AG10803 (cell line): ENCODE measurements at places on chromosomes 3 and 15.
A peak's percentile ranks its signal among the peaks of the same experiment; 100 is the strongest.

GRCh38 chr15:100772892-100773520, 106.6 kb upstream of the ALDH1A3 start:
- no peak for DNase-seq

GRCh38 chr3:82342521-82342920, 581.1 kb upstream of the GBE1 start:
- DNase-seq = no peak

- peak; percentile 32 for DNase-seq
Observed at GRCh38 chr3:184300378-184300720, 1.3 kb downstream of the PSMD2 start.

DNA sequence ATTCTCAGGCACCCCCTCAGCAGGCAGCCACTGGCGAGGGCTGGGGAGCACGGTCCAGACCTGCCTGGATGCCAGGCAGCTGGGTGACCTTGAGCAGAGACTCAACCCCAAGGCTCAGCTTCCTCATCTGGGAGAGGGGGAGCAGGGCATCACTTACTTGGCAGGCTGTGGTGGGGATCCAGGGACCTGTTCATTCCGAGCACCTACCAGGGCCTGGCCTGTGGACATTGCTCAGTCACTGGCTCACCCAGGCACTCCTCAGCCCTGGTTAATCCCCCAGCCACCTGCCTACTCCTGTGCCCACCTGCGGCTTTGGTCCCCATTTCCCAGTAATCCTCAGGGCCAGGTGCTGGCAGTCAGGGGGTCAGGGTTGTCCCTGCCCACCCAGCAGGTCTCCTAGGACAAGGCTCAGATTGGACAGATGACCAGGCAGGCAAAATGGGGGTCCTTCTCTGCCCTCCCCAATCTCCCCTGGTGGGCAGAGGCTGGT, 9.3 kb upstream of the RPL29 start:
- no peak for DNase-seq

- no peak for DNase-seq
Observed at GRCh38 chr3:164306042-164306441, 772.3 kb downstream of the SI start.

DNA sequence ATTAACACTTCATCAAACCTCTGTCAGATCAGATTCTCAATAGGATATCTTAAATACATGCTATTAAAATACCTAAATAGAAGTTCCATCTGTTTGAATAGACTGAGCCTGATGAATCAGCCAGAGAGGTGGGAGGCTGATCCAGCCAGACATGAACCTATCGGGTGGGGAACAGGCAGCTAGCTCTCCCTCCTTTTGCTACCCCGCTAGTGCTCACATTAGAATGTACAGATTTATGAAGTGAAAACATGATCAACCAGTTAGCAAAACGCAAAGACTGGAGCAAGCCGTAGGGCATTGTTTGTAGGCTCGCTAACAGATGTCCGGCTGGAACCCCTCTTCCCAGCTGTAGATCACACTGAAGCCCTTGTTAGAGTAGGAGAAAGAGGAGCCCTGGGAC, 54.4 kb downstream of the GTF2E1 start:
- DNase-seq = no peak

DNA sequence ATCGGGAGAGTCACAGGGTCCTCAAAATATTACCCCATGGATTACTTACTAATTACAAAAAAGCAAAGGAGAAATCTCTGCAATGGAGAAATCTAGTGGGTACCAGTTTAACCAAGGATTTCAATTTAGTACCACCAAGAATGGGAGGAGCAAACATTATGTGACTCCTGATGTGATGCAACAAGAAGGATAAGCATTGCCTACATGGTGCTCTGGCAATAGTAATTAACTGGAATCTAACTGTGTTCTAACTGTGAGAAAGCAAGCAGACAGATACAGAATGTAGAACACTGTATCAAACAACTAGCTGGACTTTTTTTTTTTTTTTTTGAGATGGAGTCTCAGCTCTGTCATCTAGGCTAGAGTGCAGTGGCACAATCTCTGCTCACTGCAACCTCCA, 159.2 kb downstream of the TNIK start:
- no peak for DNase-seq

GRCh38 chr3:114942773-114943172, 204.3 kb downstream of the ZBTB20 start:
- DNase-seq = no peak

DNA sequence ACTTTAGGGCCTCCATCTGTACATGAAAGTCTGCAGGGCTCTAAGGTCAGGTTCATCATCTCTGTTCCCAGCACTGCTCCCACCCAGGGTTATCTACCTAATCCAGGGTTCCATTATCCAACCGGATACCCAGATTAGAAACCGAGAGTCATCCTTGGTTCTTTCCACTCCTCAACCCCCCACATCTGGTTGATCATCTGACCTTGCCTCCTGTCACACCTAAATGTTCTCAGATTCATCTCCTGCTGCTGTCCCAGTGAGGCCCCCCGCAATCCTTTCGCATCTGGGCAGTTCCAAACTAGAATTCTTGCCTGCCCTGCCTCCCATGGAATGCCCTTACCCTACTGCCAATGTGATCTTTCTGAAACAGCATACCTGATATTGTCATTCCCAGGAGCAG, 136.5 kb downstream of the PDE8A start:
- DNase-seq = no peak

- DNase-seq = no peak
Observed at GRCh38 chr3:5012367-5012766, 33.1 kb downstream of the BHLHE40 start.

DNA sequence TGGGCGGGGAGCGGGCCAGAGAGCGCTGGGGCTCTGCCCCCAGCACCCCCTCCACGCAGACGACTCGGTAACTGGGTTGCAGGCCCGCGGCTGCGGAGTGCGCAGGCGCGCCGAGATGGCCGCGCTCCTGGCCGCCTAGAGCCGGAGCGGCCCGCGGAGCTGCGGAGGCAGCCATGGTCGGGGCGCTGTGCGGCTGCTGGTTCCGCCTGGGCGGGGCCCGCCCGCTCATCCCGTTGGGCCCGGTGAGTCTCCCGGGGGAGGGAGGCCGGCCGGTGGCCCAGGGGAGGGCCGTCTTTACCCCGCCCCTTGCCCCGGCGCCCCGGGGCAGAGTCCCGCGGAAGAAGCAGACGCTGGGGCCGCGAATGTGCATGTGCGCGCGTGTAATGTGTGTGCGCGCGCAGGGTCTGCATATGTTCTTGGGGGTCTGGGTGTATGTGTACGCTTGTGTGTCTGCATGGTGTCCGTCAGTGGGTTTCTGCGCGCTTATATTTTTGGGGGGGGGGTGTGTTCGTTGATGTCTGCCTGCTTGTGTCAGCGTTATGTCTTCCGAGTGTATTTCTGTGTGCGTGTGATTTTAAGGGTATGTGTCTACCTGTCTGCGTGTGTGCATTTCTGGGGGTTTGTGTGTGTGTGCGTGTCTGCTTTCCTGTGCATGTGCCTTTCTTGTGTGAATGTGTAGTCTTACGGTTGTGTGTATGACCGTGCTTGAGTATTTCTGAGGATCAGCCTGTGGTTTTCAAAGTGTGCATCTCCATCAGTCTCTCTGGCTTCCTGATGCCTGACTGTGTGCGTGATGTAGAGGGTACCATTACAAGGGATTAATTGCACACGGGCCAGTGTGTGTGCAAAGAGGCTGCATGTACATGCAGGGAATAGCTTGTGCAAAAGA, at the start of gene ABHD14A:
TSS of gene ABHD14A (plus strand) at position 102 of the 889 bp plus-strand sequence. CDS start at position 174, 72 bp downstream.
- DNase-seq = peak; percentile 71

GRCh38 chr3:55305696-55306485, 181.2 kb downstream of the WNT5A start:
- DNase-seq = peak; percentile 82

DNA sequence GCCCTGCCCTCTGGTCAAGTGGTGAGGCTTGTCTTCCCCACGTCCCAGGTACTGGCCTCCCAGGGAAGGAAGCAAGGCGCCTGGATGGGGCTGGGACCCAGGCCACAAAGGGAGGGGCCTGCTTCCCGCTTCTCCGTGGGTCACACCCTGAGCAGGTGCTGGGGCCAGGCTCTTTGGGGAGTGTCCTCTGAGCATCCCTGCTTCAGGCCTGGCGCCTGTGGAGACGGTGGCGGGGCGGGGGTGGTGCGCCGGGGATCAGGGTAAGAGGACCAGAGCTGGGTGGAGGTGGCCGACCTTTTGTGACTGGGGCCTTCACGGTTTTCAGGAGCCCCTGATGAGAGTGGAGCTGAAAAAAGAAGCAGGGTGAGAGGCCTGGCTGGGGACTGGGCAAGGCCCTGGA, 3.6 kb downstream of the PLA2G4B start:
- no peak for DNase-seq

DNA sequence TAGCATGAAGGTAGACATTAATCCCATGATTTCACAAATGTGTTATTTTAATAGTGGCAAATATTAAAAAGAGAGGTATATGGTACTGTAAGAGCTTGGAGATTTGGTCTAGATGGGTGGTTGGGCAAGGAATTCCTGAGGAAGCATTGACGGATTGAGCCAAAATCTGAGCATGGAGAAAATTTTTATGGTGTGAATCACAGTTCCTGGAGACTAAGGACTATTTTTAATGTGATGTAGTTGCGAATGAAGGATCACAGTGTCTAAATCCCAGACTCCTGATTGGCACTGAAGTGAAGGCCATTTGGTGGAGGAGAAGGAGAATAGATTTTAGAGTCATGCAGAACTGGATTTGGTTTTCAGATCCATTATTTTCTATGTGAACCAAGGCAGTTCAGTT, 188.7 kb upstream of the FEZF2 start:
- DNase-seq = peak; percentile 84

DNA sequence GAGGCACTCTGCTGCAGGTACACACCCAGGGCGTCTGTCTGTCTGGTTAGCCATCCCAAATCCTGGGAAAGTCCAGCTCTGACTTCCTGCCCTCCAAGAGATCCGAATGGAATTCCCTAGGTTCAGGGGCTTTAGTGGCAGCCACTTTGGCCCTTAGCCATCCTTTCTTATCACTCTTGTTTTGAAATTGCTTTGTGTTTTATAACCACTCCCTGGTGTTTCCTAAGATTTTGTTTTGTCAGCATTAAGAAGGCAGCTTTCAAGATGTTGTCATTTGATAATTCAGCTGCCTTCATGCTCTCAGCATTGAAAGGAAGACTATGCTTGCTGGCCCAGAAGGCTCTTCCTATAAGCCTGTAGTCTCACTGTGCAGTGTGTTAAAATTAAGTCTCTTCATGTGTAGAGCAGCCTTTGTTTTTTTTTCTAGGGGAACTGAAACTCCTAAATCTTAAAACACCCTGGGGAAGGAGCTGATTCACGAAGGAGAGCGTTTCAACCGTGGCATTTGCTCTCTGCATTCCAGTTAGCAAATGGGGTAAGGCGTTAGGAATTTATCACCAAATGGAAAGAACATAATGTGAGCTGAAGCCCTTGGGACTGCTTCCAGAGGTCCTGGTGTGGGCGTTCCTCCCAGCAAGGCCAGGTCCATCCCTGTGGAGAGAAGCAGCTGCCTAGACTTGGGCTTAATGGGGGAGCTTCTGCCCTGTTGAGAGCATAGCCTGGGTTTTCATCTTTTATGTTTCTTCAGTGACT, 14.2 kb upstream of the CLEC3B start:
- peak; percentile 97 for DNase-seq

DNA sequence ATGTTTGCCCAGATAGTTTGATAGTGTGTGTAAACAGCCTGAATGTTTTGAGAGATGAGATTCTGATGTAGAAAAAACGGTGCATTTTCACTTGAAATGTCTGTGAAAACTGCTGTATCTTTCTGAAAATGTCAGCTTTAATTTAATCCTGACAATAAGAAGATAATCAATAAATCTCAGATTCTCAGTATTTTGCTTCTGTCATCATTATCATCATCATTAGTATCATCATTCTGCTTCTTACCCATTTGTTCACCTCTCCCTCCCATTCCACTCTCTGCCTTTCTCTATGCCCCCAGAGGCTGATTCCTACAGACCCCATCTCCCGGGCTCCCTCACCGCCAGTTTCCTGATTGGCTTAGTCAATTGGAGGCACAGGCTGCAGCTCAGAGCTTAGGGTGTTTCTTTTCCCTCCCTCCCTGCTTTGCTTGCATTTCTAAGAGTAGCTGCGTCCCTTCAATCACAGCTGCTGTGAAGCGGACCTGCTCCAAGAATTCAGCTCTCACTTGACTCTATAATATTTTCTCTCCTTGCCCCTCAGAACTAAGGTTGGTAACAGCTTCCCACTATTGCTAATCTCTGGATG, 8.2 kb upstream of the SNTN start:
- DNase-seq = no peak

- no peak for DNase-seq
Observed at GRCh38 chr15:65408324-65409035, 14.3 kb downstream of the IGDCC4 start.

- DNase-seq = no peak
Observed at GRCh38 chr3:142040941-142041491, 108.3 kb downstream of the TFDP2 start.

GRCh38 chr3:61985020-61985419, 388.3 kb downstream of the FEZF2 start:
- peak; percentile 55 for DNase-seq

GRCh38 chr3:69902386-69902785, 97.1 kb upstream of the SAMMSON start:
- DNase-seq = no peak

- peak; percentile 92 for DNase-seq
Observed at GRCh38 chr3:147113293-147114044, 292.9 kb downstream of the ZIC4 start.

GRCh38 chr15:75961331-75961730, 50.9 kb downstream of the NRG4 start:
- DNase-seq = no peak

- no peak for DNase-seq
Observed at GRCh38 chr15:83682476-83683088, 28.7 kb downstream of the ADAMTSL3 start.

GRCh38 chr3:108301695-108302404, 5.5 kb downstream of the HHLA2 start:
- DNase-seq = no peak

DNA sequence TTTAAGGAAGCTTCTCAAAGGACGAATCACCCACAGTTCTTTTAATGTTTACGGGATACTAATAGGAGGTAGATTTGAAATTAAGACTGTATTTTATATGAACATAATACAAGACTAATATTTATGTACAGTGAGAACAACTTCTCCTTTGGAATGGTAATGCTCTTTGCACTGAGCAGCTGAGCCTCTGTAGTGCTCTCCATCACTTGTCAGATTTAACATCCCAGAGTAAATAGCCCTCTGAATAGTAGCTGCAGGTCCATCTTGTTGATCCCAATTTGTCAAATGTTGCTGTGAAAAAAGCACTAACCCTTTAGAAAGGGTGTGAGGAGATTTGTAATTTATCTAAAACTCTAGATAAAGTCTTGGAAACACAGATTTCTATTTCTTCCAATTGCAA, 351.4 kb upstream of the KCNMB2 start:
- no peak for DNase-seq

- peak; percentile 35 for DNase-seq
Observed at GRCh38 chr15:85976986-85977385, 102.7 kb upstream of the AGBL1 start.

GRCh38 chr15:90946538-90946937, 8.1 kb upstream of the RCCD1 start:
- DNase-seq = no peak

DNA sequence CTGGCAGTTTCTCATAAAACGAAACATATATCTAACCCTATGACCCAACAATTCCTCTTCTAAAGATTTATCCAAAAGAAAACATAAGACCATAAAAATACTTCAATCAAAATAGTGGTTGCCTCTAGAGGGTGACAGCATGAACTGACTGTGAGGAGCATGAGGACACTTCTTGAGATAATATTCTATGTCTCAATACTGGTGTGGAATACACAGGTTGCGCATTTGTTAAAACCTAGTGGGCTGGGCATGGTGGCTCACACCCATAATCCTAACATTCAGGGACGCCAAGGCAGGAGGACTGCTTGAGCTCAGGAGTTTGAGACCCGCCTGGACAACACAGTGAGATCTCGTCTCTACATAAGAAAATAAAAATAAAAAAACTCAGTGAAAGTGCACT, 57.3 kb downstream of the HERC1 start:
- DNase-seq = no peak
